NCI-H1417 treated with DMSO at 0.1 percent for 48 hours (cell line): ENCODE measurements at places on chromosomes 4 and X.

DNA sequence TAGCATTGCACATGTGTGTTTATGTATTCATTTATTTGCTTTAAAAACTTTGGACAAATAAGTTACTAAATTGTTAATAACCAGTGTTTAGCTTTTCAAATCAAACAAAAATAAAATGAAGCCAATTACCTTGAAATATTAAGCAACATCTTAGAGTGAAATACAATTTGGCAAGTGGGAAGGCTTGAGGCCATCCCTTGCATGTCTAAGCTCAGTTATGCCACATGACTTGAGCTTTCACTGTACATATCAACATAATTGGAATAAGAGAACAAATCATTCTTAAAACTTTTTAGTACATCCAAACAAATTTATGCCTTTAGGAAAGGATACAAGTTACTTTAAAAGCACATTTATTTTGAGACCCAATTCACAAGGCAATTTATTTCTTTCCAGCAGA is 640.6 kb downstream of the SPRY1 start:
- DNase-seq = no peak

DNA sequence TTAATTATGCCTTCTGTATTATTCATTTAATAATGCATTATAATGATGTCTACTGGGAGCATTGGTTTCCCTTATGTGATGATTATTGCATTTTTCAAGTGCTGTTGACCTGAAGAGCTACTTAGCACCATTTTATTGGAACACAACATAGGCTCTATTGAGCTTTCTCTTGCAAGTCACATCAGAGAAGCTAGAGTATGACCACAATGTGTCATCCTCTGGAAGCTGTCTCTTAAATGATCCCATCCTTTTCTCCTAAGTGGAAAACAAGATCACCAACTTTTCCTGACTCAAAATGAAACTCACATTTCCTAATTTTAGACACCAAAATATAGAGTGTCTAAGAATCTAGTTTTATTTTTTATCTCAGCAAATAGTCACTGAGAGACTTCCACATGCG is 1451.9 kb downstream of the PCDH7 start:
- no peak for DNase-seq

- no peak for DNase-seq
Observed at GRCh38 chr4:56389558-56389957, 2.3 kb upstream of the AASDH start.

GRCh38 chr4:163400911-163401310 is 57.2 kb downstream of the NPY5R start:
- DNase-seq = no peak
